NCI-H524 (cell line): ENCODE measurements at places on chromosomes 12 and 14.
A peak's percentile ranks its signal among the peaks of the same experiment; 100 is the strongest.

- peak; percentile 60 for DNase-seq
Measured at GRCh38 chr14:61608245-61609165, 86.8 kb upstream of the HIF1A start.

DNA sequence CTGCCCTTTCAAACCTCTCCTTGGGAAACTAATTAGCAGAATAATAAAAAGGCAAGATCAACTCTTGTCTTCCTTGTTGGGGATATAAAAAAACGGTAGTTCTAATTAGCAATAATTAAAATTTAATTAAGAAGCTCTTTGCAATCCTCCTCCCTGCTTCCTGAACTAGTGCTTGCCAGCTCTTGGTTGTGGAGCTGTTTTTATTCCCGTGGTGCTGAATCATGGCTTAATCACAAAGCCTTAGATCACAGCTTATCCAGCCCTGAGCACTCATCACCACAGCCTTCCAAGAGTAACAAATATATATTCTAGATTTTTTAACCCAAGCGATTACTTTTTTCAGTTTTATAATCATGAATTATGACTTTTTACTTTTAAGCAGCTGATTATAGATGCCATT lies 63.2 kb upstream of the INSM2 start:
- no peak for DNase-seq

- peak; percentile 71 for DNase-seq
Measured at GRCh38 chr12:45268672-45269411, 52.9 kb downstream of the ANO6 start.

GRCh38 chr12:7678744-7679143 lies 13.0 kb upstream of the APOBEC1 start:
- no peak for DNase-seq

GRCh38 chr14:61813096-61813606 lies 50.9 kb downstream of the SNAPC1 start:
- no peak for DNase-seq

- no peak for DNase-seq
Measured at GRCh38 chr12:74963867-74964331, 245.7 kb downstream of the KCNC2 start.

- peak; percentile 69 for DNase-seq
Measured at GRCh38 chr12:113098441-113099028, 37.0 kb downstream of the RASAL1 start.

DNA sequence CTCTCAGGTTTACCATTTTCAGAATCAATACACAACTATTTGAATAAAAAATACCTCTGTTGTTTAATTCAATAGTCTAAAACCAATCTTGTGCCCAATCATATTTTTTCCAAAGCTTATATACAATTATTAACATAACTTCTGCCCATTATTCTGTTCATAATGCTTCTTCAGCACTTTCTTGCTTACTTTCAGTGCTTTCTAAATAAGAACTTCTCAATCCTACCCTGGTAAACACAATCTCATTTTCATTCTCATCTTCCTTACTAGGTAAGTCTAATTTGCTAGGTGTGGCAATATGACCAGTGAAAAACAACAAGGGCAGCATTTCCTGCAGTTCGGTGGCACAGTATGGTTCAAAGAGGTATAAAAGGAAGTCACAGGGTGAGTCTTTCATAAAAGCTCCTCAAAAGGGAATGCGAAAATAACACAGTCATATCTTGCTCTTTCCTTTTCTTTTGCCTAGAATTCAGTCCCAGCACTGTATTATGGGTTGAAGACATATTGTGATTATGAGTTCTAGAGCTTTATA lies 103.5 kb downstream of the FOXG1 start:
- DNase-seq = no peak

DNA sequence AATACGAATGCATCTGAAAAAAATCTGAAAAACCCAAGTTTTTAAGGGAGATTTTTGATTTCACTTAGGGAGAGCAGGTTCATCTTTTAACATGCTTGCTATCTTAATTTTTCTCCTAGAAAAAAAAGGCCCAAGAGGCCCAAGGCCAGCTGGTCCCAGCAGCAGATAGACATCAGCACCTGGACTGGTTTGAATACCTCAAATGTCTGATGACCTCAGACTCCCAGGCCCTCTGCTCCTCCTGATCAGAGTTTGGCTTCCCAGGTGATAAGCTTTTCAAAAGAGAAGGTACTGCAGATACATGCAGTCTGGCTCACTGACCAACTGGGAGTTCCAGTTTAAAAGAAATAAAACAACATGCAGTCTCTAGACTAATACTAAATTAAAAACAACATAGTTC lies 82.6 kb downstream of the C2CD5 start:
- no peak for DNase-seq

GRCh38 chr12:19671695-19672094 lies 232.4 kb downstream of the AEBP2 start:
- peak; percentile 10 for DNase-seq

GRCh38 chr14:58301416-58301815 lies 3.1 kb downstream of the ARID4A start:
- DNase-seq = no peak

- peak; percentile 88 for DNase-seq
Measured at GRCh38 chr12:122078141-122079032, at the start of gene MLXIP. TSS of gene MLXIP (plus strand) at chr12:122078756. CDS start at chr12:122078854, 98 bp downstream.

- DNase-seq = no peak
Measured at GRCh38 chr14:89144642-89145041, 272.4 kb downstream of the FOXN3 start.

GRCh38 chr14:61421212-61421923 lies 100.0 kb downstream of the PRKCH start:
- no peak for DNase-seq

DNA sequence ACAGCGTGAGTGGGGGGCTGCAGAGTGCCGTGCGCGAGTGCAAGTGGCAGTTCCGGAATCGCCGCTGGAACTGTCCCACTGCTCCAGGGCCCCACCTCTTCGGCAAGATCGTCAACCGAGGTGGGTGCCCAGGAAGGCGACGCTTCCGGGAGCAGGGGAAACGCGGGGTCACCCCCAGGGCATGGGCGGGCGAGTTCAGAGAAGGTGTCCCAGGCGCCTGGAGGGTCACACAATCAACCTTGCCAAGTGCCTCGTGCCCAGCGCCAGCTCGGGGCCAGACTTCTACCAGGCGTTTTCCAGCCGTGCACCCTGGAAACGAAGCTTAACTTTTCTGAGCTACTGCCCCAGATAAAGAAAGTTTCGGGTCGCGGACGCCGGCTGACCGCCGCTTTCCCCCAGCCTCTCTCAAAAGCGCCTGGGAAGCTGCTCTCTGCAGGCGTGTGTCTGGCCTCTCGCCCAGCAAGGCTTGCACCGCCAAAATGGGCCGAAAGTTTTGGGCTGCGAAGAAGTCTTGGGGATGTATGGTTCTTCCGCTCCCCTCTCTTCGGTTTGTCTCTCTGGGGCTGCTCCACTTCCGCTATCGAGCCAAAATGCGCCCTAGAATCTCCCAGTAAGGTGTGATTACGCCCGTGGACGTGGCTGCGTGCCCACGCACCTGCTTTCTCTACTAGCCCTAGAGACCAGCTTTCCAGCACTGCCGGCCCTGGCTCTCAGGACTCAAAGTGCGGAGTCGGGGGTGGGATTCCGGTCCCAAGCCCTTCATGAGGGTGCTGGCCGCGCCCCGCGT lies 1.7 kb downstream of the WNT1 start:
- DNase-seq = no peak

GRCh38 chr12:26471560-26471959 lies 276.2 kb downstream of the SSPN start:
- no peak for DNase-seq

DNA sequence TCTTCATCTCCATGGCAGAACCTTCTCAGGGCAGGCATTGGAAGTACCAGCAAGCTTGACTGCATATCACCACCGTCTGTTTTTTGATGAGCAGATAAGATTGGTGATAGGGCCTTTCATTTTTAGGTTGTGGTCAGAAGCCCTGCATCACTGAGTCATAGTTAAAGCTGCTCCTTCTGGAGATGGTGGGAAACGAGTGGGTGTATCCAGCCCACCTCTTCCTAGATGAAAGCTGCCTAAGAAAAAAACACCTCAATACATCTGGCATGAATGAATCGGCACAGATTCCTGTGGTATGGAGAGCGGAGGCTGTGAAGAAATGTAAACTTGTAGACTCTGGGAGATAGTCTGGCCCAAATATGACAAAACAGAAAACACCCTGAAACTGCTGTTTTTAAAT lies 248.7 kb upstream of the EGLN3 start:
- DNase-seq = no peak

GRCh38 chr14:69288011-69288771 lies 28.2 kb downstream of the GALNT16 start:
- DNase-seq = no peak

GRCh38 chr14:67371247-67372148 lies 11.4 kb downstream of the EIF2S1 start:
- no peak for DNase-seq

GRCh38 chr12:103673891-103674375 lies 86.9 kb downstream of the STAB2 start:
- DNase-seq = no peak

- DNase-seq = no peak
Measured at GRCh38 chr12:95248604-95249360, 31.2 kb downstream of the VEZT start.

- DNase-seq = no peak
Measured at GRCh38 chr12:122018937-122019336, 2.7 kb upstream of the BCL7A start.

GRCh38 chr12:93790472-93791152 lies 113.4 kb downstream of the CRADD start:
- no peak for DNase-seq

GRCh38 chr12:90074086-90074485 lies 365.4 kb upstream of the ATP2B1 start:
- DNase-seq = no peak

DNA sequence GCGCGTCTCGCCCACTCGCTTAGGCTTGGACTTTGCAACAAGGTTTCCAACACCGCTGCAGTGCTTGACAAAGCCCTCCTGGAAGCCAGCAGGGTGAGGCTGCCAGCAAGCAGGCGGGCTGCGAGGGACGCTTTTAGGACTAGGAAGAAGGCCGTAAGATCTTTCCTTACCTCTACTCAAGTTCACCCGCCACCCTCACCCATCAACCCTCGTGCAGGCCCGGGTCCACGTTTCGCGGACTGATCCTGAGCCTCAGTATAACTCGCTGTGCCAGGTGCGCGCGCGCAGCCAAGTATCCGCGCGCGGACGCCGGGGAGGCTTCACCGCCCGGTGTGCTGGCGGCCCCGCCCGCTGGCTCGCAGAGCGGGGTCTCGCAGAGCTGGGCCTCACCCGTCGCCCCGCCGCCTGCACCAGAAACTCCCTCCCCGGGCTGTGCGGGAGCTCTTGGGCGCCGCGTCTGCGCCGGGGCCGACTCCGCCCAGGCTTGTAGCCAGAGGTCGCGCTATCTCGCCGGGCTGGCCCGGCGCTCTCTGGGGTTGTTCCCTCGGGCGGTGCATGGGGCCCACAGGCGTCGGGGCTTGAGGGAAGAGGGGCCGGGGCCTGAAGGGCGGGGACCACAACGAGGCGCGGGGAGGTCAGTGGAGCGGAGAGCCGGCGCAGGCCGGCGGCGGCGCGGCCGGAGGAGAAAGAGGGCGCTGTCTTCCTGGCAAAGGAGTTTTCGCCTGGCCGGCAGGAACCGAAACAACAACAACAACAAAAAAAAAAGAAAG lies 7.6 kb upstream of the SIX1 start:
- DNase-seq = peak; percentile 81

GRCh38 chr12:40775661-40776060 lies 83.4 kb downstream of the CNTN1 start:
- no peak for DNase-seq
